Activated CD4-positive, CD25-positive, alpha-beta regulatory T cell (primary cell): ENCODE measurements at places on chromosomes 5 and 9.

GRCh38 chr5:24290536-24290935 is 354.2 kb downstream of the CDH10 start:
- DNase-seq = no peak

GRCh38 chr5:55418994-55419968 is 111.5 kb downstream of the MTREX start:
- DNase-seq = no peak

GRCh38 chr5:177361418-177362291 is 3.9 kb downstream of the RGS14 start:
- DNase-seq = no peak

GRCh38 chr9:127295005-127295404 is 30.4 kb downstream of the GARNL3 start:
- DNase-seq = no peak

- DNase-seq = no peak
Measured at GRCh38 chr5:97094579-97095317, 47.7 kb downstream of the LIX1 start.

DNA sequence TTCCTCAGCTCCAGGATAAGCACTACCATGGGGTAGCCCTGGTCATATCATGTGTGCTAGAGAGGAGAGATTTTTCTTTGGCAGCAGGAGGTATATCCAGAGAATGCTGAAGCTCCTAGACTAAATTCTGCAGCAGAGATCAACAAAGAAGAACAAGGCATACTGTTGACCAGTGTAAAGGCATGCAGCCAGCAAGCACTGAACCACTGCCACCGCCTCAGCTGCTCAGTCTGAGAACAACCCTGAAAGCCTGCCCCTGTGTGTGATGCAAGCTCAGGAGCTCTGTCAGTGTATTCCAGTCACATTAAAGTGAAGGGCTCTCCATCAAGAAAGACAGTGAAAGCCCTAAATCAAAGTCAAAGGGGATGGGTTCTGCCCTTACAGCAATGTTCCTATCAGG is 439.5 kb upstream of the CD180 start:
- DNase-seq = no peak

GRCh38 chr5:119453040-119453373 is 710 bp downstream of the HSD17B4 start:
- no peak for DNase-seq

- no peak for DNase-seq
Measured at GRCh38 chr9:132485393-132485792, 75.4 kb downstream of the CFAP77 start.

DNA sequence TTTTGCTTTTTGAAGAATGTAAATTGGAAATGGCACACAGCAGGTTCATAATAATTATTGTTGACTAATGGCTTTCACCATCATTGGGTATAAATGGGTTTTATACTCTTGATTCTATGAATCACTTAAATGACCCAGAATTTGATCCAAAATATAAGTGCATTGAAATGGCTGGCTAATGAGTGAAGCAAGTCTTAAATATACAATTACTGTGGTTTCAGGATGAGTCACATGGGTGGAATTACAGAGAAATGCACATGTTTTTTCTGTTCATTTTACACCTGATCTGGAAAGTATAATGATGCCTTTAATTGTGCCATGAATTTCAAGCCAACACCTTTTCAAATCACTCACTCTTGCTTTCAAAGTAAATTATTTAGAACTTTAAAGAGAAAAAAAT is 380.8 kb upstream of the CD180 start:
- DNase-seq = no peak

GRCh38 chr5:156655732-156656131 is 194.4 kb upstream of the PPP1R2B start:
- DNase-seq = no peak

DNA sequence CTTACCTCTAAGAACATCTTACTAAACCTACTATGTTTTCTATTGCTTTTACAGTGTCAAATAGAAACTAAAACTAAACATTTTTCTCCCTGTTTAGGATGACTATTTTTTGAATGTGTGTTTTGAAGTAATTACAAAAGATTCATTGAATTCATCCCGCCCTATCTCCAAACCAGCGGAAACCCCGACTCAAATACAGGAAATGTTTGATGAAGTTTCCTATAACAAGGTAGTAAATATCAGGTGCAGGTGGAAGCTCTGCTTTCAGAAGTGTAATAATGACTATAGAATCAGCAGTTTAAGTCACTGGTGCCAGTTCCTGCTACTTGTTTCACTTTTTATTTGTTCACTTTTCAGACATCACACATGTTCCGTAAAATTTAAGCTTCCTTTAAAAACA is 20.0 kb downstream of the ERAP2 start:
- DNase-seq = no peak

DNA sequence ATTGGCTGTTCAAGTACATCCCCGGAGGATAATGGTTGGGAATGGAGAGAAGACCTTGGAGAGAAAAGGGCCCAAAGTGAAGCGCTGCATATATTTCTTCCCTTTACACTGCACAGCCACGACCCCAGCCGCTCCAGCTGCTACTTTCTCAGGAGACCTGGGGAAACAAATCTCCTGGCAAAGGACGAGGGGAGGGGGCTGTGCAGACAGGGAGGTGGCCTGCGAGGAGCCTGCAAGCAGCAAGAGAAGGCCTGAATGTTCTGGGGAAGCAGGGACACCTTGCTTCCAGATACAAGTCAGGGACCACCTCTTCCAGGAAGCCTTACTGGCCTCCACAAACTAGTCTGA is 739 bp upstream of the PDLIM4 start:
- DNase-seq = no peak

- DNase-seq = no peak
Measured at GRCh38 chr5:78251663-78252284, 42.7 kb downstream of the AP3B1 start.

DNA sequence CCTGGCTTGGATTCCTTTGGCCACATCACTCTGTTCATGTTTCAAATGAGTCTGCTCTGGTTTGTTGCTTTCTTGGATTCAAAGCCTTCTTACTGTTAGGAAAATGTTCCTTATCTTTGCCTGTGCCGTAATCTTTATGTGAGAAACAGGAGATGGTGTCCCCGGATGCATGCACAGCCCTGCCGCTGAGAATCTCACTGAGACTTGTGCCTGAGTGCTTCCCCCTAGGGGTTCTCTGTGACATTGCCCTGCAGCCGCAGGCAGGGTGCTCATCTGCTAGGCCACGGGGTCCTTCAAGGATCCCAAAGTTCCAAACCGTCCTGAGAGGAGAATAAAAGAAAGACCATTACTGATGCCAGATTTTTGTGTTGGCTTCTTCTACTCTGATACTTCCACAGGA is 81.4 kb upstream of the ANKRD55 start:
- no peak for DNase-seq

- DNase-seq = no peak
Measured at GRCh38 chr5:78808380-78808779, 159.8 kb upstream of the LHFPL2 start.

GRCh38 chr5:163614787-163615186 is 109.4 kb downstream of the MAT2B start:
- DNase-seq = no peak

- no peak for DNase-seq
Measured at GRCh38 chr5:23405316-23406068, 101.9 kb upstream of the PRDM9 start.

DNA sequence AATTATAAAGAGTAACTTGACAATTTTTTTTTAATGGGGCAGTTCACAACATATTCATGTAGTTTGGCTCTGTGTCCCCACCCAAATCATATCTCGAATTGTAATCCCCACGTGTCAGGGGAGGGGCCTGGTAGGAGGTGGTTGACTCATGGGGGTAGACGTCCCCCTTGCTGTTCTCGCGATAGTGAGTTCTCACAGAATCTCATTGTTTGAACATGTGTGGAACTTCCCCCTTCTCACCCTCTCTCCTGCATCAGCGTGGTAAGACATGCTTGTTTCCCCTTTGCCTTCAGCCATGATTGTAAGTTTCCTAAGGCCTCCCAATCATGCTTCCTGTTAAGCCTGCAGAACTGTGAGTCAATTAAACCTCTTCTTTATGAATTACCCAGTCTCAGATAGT is 40.7 kb downstream of the FBXW11 start:
- no peak for DNase-seq

- DNase-seq = no peak
Measured at GRCh38 chr9:137397675-137398423, 25.1 kb downstream of the EXD3 start.

- no peak for DNase-seq
Measured at GRCh38 chr9:27673641-27674040, 100.4 kb upstream of the C9orf72 start.

DNA sequence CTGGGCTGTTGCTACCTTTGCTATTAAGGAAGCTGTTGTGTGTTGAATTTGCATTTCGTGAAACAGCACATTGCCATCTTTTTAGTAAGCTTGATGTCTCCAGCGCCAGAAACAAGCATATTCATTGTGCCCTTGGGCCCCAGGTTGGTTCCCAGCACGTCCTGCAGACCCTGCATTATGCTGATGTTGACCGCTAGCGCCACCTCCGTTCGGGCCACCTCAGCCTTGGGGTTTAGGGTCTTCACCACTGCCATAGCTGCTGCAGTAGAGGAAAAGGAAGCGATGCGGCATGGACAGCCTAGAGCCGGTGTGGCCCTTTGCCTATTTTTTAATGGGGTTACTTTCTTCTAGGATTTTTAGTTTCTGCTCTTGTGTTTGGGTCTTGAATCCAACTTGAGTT is 23.8 kb upstream of the OTULIN start:
- no peak for DNase-seq

- no peak for DNase-seq
Measured at GRCh38 chr9:84709056-84709455, 39.5 kb downstream of the NTRK2 start.

- DNase-seq = no peak
Measured at GRCh38 chr9:93132287-93132927, 1.6 kb downstream of the NINJ1 start.

DNA sequence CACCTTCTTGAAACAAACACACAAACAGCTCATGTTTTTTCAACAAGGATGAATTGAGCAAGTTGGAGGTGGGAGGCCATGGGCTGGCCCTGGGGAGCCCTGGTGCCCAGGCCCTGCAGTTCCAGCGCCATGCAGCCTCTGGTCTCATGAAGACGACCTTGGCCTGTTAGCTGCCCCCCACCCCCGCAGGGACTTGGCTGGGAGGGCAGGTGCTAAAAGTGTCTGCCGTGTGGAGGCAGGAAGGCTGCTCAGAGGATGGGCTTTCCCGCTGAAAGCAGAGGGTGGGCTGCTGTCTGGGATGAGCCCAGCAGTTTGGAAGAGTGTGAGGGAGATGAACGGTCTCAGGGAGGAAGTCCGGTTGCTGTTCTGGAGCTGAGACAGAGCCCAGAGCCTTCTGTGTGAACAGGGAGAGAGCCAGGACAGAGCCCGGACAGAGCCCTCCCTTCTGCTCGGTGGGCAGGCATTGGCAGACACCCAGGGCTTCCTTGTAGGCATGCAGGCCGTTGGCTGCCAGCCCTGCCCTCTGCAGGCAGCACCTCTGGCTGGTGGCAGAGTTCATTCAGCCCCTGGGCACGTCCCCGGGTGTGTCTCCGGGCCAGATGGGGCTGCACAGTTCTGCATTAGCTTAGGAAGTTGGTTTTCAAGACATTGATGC is 18.7 kb downstream of the ROPN1L start:
- no peak for DNase-seq

DNA sequence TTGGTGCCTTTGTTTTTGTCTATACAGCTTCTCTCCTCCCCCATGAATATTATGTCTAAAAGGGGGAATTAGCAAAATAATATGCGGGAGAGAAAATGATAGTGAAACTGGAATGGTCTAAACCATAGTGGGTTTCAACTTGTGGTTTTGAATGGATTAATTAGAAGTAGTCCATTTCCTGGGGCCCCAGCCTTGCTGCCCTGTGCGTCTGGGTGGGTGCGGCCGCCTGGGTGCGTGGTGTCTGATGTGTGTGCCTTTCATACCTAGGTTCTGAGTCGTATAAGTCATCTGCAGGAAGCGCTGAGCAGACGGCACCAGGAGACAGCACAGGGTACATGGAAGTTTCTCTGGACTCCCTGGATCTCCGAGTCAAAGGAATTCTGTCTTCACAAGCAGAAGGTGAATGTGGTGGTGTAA is 120.0 kb upstream of the CACNA1B start:
- DNase-seq = peak; percentile 22

GRCh38 chr9:6230037-6230780 is 14.6 kb downstream of the IL33 start:
- no peak for DNase-seq

DNA sequence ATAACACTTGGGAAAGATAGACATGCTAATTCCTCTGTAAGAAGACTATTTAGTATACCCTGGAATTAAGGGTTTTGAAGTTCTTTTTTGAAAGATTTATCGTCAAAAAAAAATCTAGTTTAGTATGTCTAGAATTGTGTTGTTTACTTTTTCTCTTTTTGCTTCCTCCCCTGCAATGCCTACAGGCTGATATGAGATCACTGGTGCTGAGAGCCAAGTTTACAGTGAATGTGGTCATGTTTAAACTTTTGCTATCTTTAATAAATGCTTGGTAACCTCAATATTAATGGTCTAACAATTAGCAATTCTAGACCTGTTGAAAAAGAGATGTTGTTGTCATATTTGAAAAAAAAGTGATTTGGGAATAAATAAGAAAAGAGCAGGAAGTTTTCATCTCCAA is 86.1 kb downstream of the CWC27 start:
- DNase-seq = no peak

DNA sequence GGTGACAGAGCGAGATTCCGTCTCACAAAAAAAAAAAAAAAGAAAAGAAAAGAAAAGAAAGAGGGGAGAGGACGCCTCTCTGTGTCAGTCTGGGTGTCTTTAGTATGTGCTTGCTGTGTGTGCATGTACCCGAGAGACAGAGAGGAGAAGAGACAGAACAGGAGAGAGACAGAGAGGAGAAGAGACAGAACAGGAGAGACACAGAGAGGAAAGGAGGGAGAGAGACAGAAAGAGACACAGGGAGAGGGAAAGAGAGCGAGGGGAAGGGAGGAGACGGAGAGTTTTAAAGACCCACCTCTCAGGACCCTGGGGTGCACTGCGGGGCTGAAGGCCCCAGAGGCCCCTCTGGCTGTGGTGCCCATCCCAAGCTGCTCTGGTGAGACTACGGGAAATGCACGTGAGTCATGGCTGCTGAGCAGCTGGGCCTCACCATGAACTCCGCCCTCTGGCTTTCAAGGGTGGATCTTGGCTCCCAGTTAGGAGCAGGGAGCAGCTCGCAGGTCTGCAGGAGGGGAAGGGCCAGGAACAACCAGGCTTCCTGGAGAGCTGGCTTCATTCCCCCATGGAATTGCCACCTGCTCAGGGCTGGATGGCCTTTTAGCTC is 7.9 kb downstream of the SLC6A3 start:
- no peak for DNase-seq

- DNase-seq = no peak
Measured at GRCh38 chr9:133881671-133882381, 110.3 kb downstream of the VAV2 start.

DNA sequence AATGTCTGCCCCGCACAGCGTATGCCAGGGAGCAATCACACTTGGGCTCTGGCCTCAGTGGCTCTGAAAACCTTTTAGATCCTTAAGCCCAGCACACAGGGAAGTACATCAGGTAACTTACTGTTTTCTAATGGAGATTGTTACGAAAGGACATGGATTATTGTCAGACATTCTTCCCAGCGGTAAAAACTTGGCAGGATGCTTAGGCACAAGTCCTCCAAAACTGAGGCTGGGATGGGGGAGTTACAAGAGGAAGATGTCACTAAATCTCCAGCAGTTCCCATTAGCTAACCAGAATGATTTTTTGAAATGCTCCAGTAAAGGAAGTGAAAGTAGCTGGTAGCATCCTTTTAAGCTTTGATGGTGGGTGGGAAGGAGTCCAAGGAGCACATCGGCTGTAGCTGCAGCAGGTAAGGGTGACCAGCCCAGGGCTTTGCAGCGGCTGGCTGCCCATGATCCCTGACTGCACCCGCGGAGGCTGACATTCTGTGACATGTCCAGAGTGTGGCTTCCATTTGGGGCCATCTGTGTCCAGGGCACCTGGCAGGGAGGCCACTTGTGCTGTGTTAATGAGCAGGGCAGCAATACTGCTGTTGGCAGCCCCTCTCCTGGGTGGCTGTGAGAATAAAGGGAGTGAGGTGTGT is 165.8 kb downstream of the GADD45G start:
- no peak for DNase-seq
